CD4-positive, alpha-beta T cell treated with Interleukin-15 for 1 hour (primary cell): ENCODE measurements at places on chromosomes 13 and 19.
A peak's percentile ranks its signal among the peaks of the same experiment; 100 is the strongest.

DNA sequence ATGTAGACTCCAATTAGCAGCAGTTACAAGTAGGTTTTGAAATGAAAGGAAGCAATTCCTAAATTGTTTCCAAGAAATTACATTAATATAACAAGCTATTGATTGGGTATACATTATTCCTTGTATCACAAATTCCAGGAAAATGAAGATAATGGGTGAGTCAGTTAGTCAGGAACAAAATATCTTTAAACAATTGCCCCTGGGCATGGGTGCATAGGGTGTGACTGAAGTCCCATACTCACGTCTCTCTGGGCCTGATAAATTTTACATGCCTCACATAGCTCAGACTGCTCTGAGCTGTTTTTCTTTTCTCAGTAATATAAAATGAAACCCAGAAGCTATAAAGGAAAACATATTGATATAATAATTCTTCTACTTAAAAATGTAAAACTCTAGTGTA, 87.8 kb downstream of the FNDC3A start:
- DNase-seq = no peak

DNA sequence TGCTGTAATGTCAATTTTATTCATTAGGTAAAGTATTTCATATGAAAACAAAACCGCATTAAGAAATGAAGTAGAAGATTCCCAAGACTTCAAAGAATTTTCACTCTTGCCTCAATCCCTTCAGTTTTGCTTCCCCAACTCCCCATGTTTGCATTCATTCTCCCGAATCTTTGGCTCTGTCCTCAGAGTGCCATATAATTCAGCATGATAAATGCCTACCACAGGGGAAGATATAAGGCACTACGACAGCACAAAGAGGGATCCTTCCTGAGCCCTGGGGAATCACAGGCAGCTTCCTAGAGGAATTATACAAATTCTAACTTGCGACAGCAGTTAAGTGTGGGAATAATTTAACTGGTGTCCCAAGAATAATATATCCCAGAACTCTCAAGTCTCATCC, 68.5 kb downstream of the TSC22D1 start:
- no peak for DNase-seq

- DNase-seq = no peak
Measured at GRCh38 chr13:31444266-31444856, 244.6 kb downstream of the B3GLCT start.

GRCh38 chr13:28651810-28652401, 7.0 kb upstream of the POMP start:
- DNase-seq = no peak

DNA sequence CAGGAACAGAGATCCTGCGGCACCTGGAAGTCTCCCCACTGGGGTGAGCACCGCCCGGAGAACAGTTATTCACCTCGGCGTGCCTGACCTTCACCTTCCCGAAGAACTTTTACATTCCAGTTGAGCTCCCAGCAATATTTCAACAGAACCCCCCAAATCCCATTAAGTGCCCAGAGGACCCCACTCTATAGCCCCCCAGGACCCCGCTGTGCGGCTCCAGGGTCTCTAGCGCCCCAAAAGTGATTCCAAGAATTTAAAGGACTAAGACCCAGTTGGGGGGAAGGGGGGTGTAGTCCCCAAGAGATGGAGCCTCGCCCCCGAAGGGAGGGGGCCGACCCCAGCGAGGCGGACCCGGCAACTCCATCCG, 480 bp downstream of the GPR108 start:
- no peak for DNase-seq

GRCh38 chr13:77918391-77919245, at the start of gene EDNRB:
EDNRB (minus strand) TSS chr13:77918831; CDS start chr13:77918573, 258 bp downstream.
- DNase-seq = no peak

DNA sequence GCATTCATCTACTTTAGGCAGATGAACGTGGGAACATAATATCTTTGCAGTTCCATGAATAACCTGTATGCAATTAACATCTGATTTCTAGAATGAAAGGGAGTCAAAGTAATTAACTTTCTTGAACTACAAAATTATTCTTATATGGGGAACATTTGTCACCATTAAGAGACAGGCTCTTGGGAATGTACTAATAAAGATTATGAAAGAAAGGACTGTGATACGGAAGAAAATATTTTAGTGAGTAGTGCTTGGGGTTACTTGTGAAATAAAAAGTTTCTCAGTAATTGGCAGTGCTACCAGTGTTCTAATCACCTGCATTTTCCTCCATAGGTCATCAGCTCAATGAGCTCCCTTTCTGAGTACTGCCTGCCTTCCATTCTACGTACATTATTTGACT, 85.4 kb downstream of the FRY start:
- DNase-seq = no peak

- DNase-seq = no peak
Measured at GRCh38 chr13:95896301-95896700, 156.9 kb downstream of the UGGT2 start.

DNA sequence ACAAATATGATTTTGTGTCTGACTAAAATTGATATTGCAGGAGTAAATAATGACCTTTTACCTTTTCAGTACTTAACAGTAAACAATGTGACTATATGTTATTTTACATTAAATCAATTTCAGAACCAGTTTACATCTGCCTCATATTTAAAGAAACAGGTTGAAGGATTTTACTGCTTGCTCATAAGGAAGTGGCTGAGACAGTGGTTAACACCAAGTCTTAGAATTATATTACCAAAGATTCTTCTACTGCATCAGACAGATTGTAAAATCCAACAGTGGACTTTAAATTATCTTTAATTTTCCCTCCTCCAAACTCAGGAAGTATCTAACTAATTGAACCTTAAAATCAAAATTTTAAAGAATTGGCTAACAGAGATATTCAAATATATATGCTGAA, 1929.9 kb downstream of the PCDH9 start:
- DNase-seq = no peak

DNA sequence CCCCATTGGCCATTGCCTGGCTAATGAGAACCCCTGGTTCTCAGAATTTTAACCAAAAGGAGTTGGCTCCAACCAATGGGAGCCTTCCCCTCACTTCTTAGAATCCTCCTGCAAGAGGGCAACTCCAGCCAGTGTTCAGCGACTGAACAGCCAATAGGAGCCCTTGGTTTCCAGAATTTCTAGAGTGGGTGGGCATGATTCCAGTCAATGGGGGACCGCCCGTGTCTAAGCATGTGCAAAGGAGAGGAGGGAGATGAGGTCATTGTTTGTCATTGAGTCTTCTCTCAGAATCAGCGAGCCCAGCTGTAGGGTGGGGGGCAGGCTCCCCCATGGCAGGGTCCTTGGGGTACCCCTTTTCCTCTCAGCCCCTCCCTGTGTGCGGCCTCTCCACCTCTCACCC, 9.5 kb upstream of the SWSAP1 start:
- no peak for DNase-seq

GRCh38 chr13:51050021-51050830, 60.8 kb downstream of the C13orf42 start:
- no peak for DNase-seq

DNA sequence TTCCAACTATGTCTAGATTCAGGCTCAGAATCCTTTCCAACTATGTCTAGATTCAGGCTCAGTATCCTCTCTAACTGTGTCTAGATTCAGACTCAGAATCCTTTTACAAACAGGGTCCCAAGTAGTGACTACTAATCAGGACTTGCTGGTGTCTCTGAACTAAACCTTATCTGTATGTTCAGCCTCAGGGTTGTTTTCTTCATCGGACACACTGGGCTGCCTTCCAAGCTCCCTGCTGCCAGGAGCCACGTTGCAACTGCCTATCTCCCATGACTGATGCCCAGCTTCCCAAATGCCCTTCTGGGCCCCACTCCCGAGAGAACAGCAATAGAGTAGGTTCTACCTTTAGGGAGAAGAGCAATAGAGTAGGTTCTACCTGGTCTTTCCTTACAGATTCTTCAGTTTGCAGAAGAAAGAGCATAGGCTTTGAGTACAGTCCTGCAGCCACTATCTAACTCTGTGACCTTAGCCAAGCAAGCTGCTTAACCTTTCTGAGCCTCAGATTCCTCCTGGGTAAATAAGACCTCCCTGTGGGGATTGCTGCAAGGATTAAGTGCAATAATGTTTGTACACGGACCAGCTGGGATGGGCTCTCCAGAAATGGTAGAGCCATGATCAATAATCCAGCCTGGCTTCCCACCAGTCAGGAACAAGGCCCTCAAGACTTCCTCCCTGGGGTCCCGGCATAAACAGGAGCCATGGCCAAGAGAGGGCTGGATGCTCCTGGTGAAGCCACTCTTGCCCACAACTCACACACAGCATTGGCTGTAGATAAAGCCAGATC, 61.5 kb downstream of the ZIC5 start:
- no peak for DNase-seq

GRCh38 chr13:111936267-111936925, 130.6 kb upstream of the SOX1 start:
- DNase-seq = no peak

DNA sequence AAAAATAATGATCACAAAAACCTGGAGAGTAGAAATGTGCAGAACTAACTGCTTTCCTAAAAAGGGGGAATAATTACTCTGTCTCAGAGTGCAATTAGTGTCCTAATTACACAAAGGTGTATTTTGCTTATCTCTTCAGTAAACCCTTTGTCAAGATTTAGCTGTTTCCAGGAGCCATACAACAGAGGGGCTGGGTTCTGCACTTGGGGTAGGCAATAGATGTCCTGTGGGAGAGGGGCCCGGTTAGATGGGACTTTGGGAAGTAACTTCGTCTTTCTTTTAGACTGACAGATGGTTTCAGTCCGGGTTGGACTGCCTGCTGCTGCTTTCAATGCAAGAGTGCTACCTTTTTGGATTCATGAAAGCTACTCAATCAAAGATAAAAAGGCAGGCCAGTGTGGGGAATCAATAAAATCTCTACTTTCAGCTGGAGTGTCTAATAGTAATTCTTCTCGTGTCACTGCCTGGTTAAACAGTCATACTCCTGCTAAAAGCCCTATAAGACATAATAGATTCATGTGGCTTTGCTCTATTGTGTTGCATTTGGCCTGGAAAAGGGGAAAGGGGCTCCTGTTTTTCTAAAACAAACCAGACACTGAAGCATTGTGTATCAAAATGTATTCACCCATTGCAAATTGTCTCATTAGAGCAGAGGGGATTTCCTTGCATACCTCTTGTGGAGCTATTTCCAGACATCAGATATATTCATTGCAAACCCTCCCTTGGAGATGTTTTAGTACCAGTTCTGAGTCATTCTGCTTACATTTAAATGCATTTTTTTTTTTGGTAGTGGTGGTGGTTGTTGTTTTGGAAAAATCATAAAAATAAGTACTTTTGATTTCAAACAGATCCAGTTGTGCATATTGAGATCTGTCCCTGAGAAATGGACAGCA, 83.3 kb upstream of the PCDH8 start:
- no peak for DNase-seq

- no peak for DNase-seq
Measured at GRCh38 chr19:54668353-54668752, 5.6 kb downstream of the LILRB4 start.

- no peak for DNase-seq
Measured at GRCh38 chr19:18651733-18652132, 14.9 kb downstream of the KLHL26 start.

DNA sequence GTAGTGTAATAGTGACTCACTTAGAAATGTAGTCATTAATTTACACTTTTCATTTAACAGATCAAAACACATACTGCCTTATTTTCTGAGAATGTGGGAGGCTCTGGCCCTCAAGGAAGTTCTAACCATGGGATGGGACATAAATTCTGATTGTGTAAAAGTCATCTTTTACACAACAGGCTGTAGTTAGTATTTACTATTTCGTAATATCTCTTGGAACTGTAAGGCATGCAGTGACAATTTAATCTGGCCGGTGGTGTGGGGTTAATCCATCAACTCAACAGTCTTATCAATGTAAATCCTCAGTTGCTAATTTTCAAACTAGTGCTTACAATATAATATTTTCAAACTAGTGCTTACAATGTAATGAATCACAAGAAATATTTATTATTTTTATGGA, 1599.2 kb downstream of the EFNB2 start:
- DNase-seq = no peak

- peak; percentile 84 for DNase-seq
Measured at GRCh38 chr19:15210323-15210781, 9.6 kb upstream of the NOTCH3 start.

DNA sequence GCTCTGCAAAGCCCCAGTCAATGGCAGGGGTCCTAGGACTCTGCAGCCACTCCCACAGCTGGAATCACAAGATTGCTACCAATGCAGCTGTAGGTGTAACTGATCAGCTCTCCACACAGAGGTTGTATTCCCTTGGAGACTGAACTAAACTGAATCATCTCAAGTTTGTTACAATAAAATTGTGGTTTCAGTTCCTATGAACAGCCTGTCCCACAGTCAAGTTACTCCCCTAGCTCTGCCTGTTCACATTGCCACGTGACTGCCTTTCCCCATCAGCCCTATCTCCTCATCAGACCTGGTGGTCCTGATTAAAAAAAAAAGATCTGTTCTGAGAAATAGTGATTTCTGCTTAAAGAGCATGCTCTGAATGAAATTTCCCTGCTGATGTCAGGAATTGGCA, 287.9 kb upstream of the NBEA start:
- no peak for DNase-seq

GRCh38 chr19:47045867-47046470, 2.5 kb downstream of the TMEM160 start:
- no peak for DNase-seq

DNA sequence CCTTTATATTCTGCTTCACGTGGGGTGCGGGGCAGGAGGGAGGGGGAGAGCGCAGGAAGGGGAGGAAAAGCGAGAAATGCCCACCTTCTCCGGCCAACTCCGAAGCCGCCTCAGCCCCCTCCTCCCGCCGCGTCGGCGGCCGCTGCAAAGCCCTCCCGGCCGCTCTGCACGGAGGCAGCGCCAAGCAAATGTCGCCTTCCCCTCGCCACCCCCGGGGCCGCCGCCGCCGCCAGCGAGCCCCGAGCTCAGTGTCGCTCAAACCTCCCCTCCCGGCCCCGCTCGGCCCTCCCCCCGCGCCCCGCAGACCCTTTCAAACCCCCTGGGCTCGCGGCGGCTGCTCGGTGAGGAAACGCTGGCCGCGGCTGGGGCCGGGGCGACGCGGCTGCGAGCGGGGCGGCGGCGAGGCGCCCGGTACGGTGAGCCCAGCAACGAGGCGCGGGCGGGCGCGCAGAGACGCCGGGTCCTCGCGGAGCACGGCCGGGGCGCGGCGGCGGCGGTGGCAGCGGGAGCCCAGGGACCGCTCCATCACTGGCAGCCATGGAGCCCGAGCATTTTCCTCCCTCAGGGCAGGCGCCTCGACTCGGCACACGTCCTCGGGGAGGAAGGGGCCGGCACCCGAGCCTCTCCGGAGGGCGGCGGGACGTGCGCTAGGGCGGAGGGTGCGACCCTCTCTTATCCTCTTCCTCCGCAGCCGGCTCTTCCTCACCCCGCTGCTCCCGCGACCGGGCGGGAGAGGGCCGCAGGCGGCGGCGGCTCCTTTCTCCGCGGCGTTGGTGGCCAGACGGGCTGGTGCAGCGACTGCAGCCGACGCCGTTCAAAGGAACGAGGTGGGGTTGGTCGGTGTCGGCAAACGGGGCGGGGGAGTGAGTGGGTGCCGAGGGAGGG, 463 bp upstream of the TSC22D1 start:
- DNase-seq = peak; percentile 25
